Mesothelial cell of epicardium (in vitro differentiated cells): ENCODE measurements at places on chromosomes 11 and 22. TPM values are rescaled to one million over a fixed set of nuclear protein-coding genes. Genes with fewer than 3 reads are reported as not detected.

The TENM4 gene
- total RNA-seq: 177 to 187 TPM (median 181 TPM) in 3 replicates

The MRE11 gene
- 36.4 to 39.4 TPM (median 39.2 TPM) in 3 replicates for total RNA-seq

DNA sequence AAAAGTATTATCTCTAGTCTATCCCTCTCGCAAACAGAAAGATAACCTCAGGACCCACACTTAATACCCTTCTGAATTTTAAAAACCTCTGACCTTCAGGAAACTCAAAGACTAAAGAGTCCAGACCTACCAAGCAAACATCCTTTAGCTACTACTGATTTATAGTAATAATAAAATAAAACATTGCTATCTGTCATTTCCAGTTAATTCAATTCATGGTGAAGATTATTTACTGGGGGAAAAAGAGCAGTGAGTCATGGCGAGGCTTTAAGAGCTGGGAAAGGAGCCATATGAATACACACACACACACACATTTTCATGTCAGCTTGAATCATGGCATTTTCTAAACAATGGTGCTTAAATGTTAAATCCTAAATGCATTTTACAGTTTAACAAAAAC is 87.1 kb downstream of the FAM76B start:
- H3K27ac ChIP-seq: peak overlapping the region; percentile 89
- peaks cover 38% of the 10 kb centered on the region for H3K4me1 ChIP-seq
- no peaks in the 10 kb centered on the region for H3K36me3 ChIP-seq
- H3K4me3 ChIP-seq: no peak overlapping the region
- H3K27me3 ChIP-seq: no peaks in the 10 kb centered on the region

GRCh38 chr11:66218846-66219620 is 49.4 kb upstream of the RAB1B start:
- H3K36me3 ChIP-seq: peaks cover 32% of the 10 kb centered on the region
- no peak overlapping the region for H3K27ac ChIP-seq
- H3K4me1 ChIP-seq: no peaks in the 10 kb centered on the region
- H3K27me3 ChIP-seq: no peaks in the 10 kb centered on the region

DNA sequence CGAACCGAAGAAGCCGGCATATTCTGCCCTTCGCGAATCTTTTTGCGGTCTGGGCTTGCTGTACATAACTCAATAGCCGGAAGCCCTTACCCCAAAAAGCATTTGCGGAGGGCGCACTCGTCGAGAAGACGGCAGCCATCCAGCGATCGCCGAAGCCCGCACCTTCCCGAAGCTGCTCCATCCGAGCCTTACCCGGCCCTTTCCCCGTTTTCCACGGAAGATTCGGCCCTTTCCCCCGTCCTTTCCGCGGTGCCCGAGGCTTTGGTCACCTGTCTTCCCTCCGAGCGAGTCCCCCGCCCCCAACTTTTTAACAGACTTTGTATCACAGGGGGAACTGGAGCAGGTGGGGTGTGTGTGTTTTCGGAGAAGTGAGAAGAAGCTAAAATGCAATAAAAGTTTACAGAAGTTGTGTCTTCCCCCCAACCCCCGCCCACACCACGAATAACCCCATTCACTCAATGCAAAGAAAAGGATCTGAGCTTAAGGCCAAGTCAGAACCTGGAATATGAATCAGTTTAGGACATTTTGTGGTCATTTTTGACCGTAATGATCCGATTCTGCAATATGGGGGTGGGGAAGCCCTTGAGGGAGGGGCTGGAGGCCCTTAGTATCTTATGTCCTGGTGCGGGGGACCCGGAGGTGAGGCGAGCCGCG is 99.0 kb upstream of the HSD17B12 start:
- peaks cover 20% of the 10 kb centered on the region for H3K4me1 ChIP-seq
- H3K4me3 ChIP-seq: peak overlapping the region; percentile 69
- H3K36me3 ChIP-seq: no peaks in the 10 kb centered on the region
- no peak for DNase-seq
- H3K27ac ChIP-seq: no peak overlapping the region
